Suprapubic skin (tissue), 4 donors: ENCODE measurements at places on chromosomes 4 and X. TPM values are rescaled to one million over a fixed set of nuclear protein-coding genes. Genes with fewer than 3 reads are reported as not detected.

SMIM31 gene
- not detected for total RNA-seq

GPM6B gene
- 6.6 TPM for total RNA-seq

DNA sequence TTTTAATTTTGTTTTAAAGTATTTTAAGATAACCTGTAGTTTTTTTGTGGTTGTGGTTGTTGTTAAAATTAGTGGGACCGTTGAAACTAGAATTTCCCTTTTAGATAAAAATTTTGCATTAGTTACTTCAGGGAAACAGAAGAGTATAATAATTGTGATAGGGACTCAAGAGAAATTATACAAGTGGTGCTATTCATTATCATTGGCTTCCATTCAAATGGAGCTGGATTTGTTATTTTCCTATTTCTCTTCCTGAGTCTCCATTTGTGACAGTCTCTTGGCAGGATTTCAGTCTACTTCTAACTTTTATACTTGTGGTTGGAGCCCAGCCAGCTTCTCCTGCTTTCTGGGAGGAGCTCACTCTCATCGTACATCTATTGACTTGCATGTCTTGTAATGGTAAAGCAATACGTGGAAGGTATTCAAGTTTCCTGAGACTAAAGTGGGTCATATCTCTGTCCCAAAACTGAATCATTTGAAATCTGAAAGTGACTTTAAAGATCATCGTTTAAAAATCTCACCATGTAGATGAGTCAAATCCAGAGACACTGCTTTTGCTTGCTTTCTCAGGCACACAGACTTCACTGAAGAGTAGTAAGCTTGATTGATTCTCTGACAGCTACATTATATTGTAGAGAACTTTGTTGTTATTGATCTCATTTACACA is 155.8 kb downstream of the RPA4 start:
- no peak for DNase-seq

DNA sequence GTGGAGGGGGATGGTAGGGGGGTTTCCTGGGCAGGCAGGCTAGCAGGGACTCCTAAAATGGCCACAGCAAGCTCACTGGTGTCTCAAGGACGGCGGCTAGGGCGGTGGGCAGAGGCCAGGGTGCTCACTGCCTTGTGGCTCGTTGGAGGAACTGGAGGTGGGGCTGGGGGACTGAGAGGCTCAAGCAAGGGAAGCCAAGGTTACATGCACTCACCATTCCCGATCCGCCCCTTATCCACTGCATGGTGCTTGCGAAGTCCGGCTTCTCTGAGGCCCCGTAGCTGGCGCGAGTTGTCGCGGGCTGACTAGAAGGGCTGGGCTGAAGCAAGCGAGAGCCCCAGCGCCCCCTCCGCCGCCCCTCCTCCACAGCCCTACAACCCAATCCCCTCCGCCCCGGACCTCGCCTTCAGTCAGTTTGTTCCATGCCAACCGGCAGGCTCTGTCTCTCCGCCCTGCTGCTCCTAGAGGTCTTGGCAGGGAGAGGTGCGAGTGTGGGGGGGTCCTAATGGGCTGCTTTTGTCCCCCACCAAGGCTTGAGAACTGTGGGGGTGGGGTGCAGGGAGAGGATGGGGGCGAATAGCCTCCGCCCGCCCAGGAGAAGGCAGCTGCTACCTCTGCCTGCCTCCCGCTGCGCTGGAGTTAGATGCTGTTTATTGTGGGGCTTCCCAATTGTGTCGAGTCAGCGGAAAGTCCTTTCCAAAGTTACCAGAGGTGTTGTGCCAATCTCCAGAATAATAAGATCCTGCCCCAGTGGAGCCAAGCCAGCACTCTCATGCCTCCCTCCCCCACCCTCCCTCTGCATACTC is at the start of gene ARHGEF9:
ARHGEF9 (minus strand) TSS at position 313 of the 806 bp plus-strand sequence; CDS start at position 244, 69 bp downstream.
- no peak for DNase-seq

F8A1 gene
- 4.7 TPM for total RNA-seq

DNA sequence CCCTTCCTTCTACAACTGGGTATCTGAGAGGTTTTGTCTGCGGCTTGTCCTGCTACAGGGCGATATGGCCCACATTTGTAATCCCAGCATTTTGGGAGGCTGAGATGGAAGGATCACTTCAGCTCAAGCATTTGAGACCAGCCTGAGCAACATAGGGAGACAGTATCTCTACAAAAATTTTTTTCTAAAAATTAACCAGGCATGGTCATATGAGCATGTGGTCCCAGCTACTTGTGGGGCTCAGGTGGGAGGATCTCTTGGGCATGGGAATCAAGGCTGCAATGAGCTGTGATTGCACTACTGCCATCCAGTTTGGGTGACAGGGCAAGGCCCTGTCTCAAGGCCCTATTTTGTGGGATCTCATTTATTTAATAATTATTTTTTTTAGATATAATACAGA is 420.6 kb upstream of the PABPC4L start:
- no peak for DNase-seq

ADGRG4 gene
- total RNA-seq = not detected

- DNase-seq = no peak
Observed at GRCh38 chr4:43146198-43146597, 253.7 kb downstream of the GRXCR1 start.

CXCL3 gene
- total RNA-seq = not detected
